Jurkat, Clone E6-1 (cell line): ENCODE measurements at places on chromosomes 6 and 20.

DNA sequence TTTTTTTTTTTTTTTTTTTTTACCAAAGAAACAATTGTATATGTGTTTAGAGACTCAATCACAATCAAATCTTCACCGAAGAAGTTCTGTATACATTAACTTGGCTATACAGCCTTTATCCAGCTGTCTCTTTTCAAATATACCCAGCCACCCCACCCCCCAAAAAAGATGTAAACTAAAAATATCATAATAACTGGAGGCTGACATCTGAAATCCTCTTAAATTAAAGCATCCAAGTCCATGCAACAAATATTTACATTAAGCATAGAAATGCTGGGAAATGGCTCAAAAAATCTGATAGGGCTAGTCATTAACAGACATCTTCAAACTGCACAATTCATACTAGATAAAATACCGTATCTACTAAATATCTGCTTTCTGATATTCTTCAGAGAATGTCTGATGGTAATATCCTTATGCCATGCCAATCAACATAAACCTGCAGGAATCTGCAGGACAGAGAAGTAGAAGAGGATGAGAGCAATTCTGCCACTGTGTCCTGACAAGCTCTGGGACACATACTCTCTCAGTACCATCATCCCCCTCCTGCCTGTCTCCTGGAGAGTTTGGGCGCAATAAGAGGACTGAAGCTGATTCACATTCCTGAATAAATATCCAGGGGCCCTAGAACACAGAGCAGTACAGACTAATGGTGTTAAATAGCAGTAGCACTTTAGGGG lies 152.4 kb downstream of the KIF6 start:
- DNase-seq = no peak

- DNase-seq = no peak
Measured at GRCh38 chr6:133236932-133237331, 4.2 kb upstream of the EYA4 start.

- no peak for DNase-seq
Measured at GRCh38 chr6:29989211-29989610, 46.9 kb downstream of the HLA-A start.

GRCh38 chr6:6749702-6750491 lies 161.4 kb downstream of the LY86 start:
- DNase-seq = no peak

GRCh38 chr20:63290677-63291472 lies 2.1 kb upstream of the COL20A1 start:
- peak; percentile 28 for DNase-seq

- no peak for DNase-seq
Measured at GRCh38 chr6:137776786-137777686, 90.0 kb upstream of the TNFAIP3 start.

- DNase-seq = no peak
Measured at GRCh38 chr6:44635486-44635885, 248.0 kb downstream of the CDC5L start.

- DNase-seq = no peak
Measured at GRCh38 chr6:43405354-43405753, 22.0 kb upstream of the ABCC10 start.

DNA sequence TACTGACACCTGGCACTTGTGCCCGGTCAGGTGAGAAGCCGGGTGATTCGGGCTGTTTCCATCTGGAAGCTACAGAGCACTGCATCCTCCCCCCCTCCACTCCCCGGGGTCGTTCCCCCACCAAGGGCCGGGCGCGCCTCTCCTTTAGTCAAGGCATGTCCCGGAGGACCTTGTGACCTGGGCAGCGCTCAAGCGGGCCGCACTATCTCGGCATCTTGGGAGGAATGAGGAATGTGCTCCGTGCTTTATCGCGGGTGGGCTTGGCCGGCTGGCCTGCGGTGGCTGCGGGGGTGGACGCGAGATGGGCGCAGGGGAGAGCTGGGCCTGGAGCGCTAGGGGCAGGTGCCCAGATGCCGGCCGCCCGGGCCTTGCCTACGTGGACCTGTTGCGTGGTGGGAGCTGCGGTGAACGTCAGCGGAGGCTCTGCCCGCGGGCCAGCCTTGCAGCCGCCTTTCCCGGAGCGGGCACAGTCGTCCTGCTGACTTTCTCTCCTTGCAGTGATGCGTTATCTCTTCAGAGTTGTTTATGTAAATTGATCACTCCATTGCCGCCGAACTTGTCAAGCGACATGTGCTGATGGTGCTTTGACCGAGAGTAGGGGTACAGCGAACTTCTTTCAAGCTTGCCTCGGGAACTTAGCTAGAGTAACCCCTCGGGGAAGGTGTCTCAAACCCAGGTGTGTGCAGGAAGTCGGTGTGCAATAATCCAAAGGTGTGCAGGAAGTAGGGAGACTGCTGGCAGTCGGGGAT lies 1.1 kb downstream of the LRRC1 start:
- no peak for DNase-seq

DNA sequence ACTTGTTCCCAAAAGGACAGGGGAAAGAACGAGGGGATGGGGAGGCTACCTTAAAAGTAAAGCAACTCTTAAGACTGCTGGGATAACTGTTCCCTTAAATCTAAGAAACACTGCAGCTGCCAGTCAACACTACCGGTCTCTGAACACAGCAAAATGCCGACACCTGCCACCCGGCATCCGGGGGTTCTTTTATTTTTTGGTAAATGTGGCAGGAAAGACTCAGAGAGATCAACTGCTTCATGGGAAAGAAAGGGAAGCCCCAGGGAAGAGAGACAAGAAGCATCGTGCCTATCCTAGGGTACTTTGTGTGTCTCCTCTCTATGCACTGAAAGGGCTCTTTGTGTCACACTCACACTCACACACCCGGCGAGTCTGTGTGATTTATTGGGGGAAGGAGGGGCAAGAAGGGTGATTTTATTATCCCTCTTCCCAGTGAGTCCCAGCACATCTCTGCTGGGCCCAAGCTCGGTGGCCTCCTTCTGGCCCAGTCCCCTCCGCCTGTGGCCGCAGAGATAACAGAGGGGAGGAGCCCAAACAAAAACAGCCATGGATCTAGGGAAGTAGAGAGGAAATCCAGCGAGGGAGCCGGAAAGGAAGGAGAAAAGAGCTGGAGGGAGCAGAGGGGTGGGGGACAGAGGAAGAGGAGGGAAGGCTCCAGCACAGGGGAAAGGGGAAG lies 1.4 kb downstream of the FYN start:
- peak; percentile 41 for DNase-seq

DNA sequence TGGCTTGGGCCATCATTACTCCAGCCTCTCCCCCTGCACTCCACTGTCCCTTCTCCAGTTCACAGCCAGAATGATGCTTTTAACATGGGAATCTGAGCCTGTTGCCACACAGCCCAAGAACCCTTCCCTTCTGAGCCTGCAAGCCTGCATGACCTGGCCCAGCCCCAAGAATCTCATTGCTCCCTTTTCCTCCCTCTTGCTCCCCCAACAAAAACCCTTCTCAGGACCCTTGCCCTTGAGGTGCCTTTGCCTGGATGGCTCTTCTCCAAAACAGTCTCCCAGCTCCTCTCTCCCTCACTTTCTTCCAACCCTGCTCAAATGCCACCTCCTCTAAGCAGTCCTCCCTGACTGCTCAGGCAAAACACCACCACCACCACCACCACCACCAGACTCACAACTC lies 157.2 kb downstream of the ANKRD60 start:
- DNase-seq = no peak

DNA sequence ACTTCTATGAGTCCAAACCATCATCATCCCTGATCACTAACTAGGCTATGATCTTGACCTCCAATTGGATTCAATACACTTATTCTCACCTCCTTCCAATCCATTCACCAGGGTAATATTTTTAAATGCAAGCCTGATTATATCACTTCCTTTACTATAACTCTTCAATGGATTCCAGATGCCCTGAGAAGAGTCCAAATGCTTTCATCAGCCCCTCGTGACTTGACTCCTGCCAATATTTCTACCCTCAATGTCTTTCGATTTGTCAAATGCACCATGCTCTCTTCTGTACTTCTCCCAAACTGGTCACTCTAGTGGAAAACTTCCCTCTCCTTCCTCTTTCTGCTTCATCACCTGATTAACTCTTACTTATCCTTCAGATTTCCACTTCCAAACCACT lies 70.8 kb downstream of the CD164 start:
- no peak for DNase-seq

DNA sequence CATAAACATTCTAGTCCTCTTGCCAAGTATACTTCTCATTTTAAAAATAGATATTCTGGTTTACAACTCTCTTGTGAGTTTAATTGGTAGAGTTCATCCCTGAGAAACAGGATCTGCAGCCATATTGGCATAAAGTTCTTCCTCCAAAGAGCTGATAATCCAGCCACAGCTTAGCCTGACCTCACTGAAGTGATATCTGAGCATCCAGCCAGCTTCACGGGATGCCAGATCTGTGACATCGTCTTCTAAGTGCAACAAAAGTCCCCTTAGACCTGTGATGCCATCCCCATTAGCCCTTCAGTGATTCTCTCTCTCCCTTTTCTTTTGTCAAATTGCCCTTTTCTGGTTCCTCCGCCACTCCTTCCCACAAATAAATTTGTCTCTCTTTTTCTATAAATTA lies 180.6 kb upstream of the STXBP5 start:
- DNase-seq = no peak

- no peak for DNase-seq
Measured at GRCh38 chr20:51562027-51562331, 19.5 kb upstream of the NFATC2 start.

- DNase-seq = no peak
Measured at GRCh38 chr20:63099456-63100173, 92.9 kb upstream of the BHLHE23 start.

DNA sequence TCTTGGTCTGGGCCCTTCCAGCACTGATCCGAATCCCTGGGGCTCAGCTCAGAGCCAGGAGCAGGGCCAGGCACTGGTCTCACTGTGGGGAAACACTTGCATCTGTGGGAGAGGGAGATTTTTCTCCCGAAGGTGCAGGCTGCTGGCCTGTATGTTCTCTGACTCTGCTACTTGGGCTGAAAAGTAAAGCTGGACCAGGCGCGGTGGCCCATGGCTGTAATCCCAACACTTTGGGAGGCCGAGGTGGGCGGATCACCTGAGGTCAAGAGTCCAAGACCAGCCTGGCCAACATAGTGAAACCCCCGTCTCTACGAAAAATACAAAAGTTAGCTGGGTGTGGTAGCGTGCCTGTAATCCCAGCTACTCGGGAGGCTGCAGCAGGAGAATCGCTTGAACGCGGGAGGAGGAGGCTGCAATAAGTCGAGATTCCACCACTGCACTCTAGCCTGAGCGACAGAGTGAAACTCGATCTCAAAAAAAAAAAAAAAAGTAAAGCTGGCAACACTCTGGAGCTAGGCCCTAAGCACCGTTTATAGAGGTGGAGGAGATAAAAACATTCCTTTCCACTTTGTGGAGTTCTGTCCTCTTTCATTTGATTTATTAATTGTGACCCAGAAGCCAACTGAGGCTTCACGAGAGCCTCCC lies 41.7 kb downstream of the JPH2 start:
- no peak for DNase-seq

DNA sequence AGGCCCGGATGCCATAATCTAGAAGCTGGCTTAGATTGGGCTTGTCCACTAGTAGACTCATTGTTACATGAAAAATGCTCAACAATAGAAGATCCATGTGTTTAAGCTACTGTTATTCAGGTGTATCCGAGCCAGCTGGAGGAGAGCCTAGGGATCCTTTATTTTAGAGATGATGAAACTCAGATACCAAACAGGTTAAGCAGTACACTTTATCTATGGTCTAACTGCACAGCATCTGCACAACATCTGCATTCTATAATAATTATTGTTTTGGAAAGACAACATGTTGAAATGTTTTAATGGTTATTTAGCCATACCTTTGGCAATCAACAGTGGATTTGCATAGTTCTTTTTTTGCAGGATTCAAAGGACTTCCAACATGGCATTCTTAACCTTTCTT lies 134.1 kb downstream of the RFPL4B start:
- DNase-seq = no peak

GRCh38 chr6:7246401-7247178 lies 66.4 kb downstream of the SSR1 start:
- DNase-seq = no peak

DNA sequence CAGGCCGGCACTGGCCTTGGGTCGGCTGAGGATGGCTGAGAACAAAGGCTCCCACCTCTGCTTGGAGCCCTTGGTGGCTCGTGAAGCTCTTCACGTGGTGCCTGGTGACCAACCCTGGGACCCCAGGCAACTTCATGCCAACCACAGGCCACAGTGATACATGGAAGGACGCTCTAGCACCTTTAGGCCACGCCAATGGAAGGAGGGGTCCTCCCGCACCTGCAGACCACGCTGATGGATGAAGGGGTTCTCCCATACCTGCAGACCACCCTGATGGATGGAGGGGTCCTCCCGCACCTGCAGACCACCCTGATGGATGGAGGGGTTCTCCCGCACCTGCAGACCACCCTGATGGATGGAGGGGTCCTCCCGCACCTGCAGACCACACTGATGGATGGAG lies 62.5 kb downstream of the ERMARD start:
- DNase-seq = no peak

GRCh38 chr20:22437354-22437753 lies 147.0 kb downstream of the FOXA2 start:
- DNase-seq = no peak

DNA sequence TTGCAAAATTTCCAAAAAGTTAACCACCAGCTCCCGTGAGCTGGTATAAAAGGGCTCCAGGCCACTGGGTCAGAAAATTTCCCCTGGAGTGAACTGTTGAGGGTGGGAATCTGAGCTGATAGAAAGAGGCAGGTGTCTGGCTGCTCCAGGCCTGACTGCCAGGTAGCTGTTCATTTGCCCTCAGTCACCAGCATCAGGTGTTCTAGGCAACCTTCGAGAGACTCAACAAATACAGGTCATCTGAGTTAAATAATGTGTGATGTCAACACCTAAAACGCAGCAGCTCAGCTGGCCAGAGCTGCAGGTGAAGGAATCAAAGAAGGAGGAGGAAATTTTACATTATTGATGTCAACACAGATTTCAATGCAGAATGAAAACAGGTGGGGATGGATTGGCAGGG lies 46.7 kb downstream of the KCNK5 start:
- no peak for DNase-seq

DNA sequence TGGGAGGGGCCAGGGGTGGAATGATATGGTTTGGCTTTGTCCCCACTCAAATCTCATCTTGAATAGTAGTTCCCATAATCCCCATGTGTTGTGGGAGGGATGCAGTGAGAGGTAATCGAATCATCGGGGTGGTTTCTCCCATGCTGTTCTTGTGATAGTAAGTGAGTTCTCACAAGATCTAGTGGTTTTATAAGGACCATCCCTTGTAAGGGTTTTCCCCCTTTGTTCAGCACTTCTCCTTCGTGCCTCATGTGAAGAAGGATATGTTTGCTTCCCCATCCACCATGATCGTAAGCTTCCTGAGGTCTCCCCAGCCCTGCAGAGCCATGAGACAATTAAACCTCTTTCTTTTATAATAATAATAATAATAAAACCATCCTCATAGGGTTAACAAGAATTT lies 88.8 kb upstream of the PRND start:
- DNase-seq = no peak

- DNase-seq = peak; percentile 65
Measured at GRCh38 chr6:107657755-107658461, 166.2 kb downstream of the SCML4 start.

- no peak for DNase-seq
Measured at GRCh38 chr6:100574836-100575235, 110.1 kb upstream of the SIM1 start.
